ENCODE measurements at places on chromosomes 3 and 15.

- no peak for DNase-seq
Measured at GRCh38 chr15:63948971-63949370, 97.3 kb downstream of the DAPK2 start.

- no peak for DNase-seq
Measured at GRCh38 chr3:52441772-52442332, 3.1 kb downstream of the SEMA3G start.

- no peak for DNase-seq
Measured at GRCh38 chr3:32405711-32406323, 14.2 kb downstream of the CMTM7 start.

DNA sequence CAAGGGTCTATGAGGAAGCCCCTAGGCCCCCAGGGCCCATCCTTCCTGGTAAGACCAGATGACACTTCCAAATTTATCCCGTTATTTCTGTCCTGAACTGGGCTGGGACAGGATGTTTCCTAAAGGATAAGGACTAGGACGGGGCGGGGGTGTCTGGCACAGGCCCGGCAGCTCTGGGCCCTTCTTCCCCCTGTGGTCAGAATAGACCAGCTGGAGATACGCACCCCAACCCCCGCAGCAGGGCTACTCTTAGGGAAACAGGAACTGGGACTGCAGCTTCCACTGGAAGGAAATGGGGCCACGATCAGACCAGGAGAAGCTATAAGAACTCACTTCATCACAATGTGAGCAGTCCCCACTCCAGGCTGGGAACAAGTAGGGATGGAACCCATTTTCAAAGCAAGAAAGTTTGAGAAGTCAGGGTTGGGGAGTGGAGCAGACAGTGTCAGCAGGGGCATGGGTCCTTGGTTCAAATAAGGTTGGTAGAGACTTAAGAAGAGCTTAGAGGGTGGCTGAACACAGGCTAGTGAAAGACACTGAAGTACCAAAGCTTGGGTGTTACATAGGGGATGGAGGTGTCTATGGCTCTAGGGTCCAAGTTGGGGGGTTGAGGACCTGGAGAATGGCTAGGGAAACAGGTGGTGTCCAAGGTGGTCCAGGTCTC, 1.1 kb downstream of the NCKIPSD start:
- DNase-seq, result peak; percentile 25

GRCh38 chr3:109336291-109336861, 970 bp downstream of the DPPA4 start:
- DNase-seq, result peak; percentile 27

DNA sequence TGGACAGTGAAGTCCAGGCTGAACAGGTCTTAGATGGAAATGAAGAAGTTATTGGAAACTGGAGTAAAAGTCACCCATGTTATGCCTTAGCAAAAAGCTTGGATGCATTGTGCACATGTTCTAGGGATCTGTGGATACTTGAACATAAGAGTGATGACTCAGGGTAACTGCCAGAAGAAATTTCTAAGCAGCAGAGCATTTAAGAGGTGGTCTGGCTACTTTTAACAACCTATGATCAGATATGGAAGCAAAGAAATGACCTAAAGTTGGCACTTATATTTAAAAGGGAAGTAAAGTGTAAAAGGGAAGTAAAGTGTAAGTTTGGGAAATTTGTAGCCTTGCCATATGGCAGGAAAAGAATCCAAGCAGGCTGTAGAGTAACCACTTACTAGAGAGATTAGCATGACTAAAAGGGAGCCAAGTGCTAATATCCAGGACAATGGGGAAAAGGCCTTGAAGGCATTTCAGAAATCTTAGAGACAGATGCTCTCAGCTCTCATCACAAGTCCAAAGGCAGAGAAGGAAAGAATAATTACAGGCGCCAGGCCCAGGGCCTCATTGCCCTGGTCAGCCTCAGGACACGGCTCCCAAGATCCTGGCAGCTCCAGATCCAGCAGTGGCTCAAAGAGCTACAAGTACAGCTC, 73.9 kb upstream of the KCNH8 start:
- no peak for DNase-seq

DNA sequence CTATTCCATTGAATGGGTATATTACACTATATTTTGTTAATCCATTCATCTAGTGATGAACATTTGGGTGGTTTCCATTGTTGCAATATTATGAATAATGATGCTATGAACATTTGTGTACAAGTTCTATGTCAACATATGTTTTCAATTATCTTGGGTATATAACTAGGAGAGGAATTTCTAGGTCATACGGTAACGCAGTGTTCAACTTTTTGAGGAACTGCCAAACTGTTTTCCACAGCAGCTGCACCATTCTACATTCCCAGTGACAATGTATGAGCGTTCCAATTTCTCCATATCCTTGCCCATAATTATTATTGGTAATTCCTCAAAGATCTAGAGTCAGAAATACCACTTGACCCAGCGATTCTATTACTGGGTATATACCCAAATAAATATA, 24.1 kb upstream of the RORA start:
- DNase-seq, result no peak

DNA sequence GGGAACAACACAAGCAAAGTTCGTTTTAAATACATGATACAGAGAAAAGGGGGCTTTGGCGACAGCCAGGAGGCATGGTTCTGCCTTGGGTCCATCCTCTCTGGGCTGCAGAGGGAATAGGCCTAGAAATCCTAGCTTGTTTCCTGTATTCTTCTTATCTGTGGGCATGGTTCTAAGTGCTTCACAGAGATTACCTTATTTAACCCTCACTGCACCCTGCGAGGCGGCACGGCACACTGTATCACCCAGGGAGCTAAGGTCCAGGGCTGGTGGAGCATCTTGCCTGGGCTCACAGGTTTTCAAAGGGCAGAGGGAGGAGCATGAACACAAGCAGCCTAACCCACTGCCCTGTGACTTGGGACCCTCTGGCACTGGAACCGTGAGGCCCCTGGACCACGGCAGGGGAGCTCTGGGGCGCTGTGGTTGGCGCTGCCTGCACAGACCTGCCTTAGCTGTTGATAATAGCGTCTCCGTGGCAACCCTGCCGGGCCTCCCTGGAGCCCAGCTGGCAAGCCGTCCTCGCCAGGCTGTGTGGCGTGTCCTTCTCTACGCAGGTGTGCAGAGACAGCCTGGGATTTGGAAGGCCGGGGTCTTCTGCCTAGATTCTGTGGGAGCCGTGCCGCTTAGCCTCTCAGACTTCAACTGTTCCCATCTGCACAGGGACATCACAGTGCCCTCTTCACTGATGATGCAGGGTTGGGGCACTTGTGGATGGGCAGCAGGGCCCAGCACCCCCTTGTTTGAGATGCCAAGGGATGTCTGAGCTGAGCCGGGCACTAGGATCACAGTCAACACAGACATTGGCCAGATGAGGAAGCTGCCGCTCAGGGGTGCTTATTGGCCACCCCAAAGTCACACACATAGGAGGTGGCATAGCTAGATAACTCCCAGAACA, 154.6 kb upstream of the TLE3 start:
- no peak for DNase-seq

DNA sequence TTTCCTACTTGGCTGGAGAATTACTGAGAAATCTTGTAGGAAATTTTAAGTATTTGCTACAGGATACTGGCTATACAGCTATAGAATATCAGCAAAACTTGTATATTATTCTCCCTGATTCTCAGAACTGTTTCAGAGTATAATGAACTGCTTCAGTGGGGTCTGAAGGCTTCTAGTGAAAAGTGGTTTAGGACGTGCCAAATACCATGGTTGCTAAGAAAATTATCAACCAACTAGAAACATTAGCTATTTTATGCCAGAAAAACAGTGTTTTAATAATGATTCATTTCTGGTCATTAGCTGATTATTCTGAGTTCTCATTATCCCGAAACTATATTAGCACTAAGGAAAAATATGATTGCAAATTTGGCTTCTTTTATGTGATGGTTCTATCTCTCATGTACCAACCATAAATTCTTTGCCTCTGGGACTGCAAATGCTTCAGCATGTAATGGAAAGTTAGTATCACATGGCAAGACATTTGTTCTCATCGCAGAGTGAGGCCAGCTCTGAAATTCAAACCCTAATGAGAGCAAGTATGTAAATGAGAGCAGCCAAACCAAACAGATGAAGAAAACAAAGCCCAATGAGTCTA, 11.0 kb upstream of the TSC22D2 start:
- DNase-seq, result peak; percentile 60

DNA sequence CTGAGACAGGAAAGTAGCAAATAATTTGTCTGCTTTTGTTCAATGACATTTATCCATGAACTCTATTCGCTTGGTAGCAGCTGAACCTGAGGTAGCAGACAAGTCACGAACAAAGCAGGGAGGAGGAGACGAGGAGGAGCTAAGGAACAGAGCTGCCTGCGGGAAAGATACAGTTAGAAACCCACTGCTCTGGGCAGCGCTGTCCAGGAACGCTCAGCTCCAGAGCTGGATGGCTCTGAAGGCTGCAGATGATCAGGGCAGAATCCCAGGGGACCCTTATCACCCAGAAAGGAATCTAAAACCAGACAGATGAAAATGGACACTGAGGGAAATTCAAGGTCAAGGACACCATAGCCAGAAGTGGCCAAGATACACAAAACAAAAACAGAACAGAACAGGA, 257.8 kb downstream of the CD47 start:
- DNase-seq, result peak; percentile 33

DNA sequence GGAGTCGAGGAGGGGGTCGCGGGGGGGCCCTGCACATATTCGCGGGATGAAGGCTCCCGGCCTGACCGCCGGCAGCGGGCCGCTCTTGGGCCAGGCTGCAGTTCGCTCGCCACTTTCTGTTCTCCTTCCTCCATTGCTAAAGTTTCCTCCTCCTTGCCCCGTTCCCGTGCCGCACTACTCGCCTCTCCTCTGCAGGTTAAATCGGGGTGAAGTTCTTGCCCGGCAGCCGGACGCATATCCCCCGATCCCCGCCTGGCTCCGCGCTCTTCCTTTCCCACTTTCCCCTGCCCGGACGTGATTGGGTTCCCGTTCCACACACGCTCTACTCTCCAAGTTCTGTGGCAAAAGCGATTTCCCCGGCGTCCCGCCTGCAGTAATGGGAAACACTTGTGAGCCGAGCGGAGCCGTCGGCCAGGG, 556 bp downstream of the CRYBG3 start:
- peak; percentile 87 for DNase-seq
